ENCODE measurements at places on chromosomes 7 and 10.

- H3K4me1 ChIP-seq: peaks cover 6% of the 10 kb centered on the region
- DNase-seq: no peak
- peaks cover 26% of the 10 kb centered on the region for H3K36me3 ChIP-seq
- no peak overlapping the region for H3K27ac ChIP-seq
- H3K27me3 ChIP-seq: no peaks in the 10 kb centered on the region
These were observed 22.5 kb downstream of the CTBP2 start for GRCh38 chr10:125137601-125138438.

DNA sequence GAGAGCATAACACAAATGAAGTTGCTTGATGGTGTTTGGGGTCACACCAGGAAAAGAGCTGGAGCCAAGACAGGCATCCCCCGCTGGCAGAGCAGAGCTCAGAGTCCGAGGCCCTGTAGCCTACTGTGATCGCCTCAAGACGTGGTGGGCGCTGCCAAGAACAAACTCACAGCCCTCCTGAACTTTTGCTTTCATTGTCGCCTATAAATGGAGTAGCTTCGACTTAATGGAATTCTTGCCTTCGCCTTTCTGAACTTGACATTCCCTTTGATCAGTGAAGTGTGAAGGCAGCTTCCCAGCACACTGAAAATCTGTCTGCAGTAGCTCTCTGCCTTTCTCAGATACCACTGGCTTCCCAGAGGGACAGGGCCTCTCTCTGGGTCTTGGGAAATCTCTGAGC lies 21.3 kb downstream of the CPXM2 start:
- H3K36me3 ChIP-seq: no peaks in the 10 kb centered on the region
- no peak overlapping the region for H3K4me3 ChIP-seq
- DNase-seq: no peak
- no peak overlapping the region for H3K27ac ChIP-seq
- no peaks in the 10 kb centered on the region for H3K4me1 ChIP-seq

- no peaks in the 10 kb centered on the region for H3K27me3 ChIP-seq
- peak overlapping the region; percentile 83 for H3K4me3 ChIP-seq
- peak overlapping the region; percentile 78 for H3K27ac ChIP-seq
- H3K4me1 ChIP-seq: no peaks in the 10 kb centered on the region
These were observed 538 bp downstream of the TFAM start for GRCh38 chr10:58385784-58386112.

DNA sequence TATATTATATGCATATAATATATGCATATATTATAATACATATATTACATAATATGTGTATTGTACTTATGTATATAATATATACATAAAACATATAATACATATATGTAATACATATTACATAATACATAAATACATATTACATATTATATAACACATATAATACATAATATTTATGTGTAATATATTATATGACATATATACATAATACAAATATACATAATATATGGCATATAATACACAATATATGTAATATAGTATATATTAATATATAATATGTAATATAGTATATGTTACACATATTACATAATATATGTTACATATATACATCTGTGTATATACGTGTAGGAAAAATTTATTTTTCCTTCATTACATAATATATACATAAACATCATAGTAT lies 63.4 kb downstream of the SGMS1 start:
- no peak for DNase-seq
- 0 out of 2 replicates have a peak, but pooled peaks cover 1% of the 10 kb centered on the region for H3K36me3 ChIP-seq
- no peak overlapping the region for H3K27ac ChIP-seq
- no peaks in the 10 kb centered on the region for H3K27me3 ChIP-seq

- no peak overlapping the region for H3K4me3 ChIP-seq
- H3K27me3 ChIP-seq: no peaks in the 10 kb centered on the region
- peaks cover 9% of the 10 kb centered on the region for H3K4me1 ChIP-seq
- H3K36me3 ChIP-seq: no peaks in the 10 kb centered on the region
- no peak for DNase-seq
These were observed 17.3 kb downstream of the DIP2C start for GRCh38 chr10:672203-672602.

DNA sequence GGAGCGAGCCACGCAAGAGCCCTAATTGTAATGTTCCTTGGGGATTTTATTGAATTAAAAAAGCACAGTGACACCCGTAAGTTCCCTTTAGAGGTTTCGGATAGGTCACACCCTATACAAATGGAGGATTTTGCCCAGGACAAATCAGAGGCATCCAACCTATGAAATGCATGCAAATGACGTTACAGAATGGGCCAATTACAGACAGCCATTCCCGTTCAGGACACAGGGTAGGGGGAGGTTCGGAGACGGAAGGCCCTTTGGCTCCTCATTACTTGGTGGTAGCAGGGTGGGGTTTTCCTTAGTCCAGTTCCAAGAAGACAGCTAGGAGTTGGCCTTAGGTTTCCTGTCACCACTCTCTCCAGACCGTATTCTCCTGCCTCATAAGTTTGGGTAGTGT lies 754.1 kb downstream of the IPMK start:
- no peak for DNase-seq
- H3K4me1 ChIP-seq: no peaks in the 10 kb centered on the region
- no peaks in the 10 kb centered on the region for H3K27me3 ChIP-seq
- H3K4me3 ChIP-seq: no peak overlapping the region

Data from IMR-90 (cell line).